Activated T-cell treated with anti-CD3 and anti-CD28 coated beads, Interleukin-2, amount 50 U/mL, for 1 hour (primary cell): ENCODE measurements at places on chromosomes 11 and 22.

DNA sequence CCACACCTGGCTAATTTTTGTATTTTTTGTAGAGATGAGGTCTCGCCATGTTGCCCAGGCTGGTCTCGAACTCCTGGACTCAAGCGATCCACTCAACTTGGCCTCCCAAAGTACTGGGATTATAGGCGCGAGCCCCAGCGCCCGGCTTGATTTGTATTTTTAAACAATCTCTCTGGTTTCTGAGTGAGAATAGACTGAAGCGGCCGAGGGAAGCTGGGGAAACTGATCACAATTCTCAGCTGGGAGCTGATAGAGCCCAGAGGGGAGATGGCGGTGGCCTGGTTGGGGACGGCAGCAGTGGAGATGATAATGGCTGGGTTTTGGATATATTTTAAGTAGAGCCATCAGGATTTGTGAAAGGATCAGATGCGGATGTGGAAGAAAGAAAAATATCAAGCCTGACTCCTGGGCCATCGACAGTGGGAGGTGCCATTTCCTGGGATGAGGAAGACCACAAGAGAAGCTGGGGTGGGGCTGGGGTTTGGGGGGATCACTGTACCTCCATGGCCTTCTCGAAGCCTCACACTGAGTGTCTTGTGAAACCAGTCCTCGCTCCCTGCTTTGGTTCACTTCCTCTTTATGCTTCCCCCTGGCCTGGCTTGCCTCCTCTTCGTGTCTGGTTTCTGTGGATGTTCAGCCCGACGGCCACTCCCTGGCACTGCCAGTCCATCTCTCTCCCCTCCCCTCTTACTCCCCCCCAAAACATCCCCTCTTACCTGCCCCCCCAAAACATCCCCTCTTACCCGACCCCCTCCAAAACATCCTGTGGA lies 51.9 kb downstream of the IGLL1 start:
- no peak for DNase-seq

DNA sequence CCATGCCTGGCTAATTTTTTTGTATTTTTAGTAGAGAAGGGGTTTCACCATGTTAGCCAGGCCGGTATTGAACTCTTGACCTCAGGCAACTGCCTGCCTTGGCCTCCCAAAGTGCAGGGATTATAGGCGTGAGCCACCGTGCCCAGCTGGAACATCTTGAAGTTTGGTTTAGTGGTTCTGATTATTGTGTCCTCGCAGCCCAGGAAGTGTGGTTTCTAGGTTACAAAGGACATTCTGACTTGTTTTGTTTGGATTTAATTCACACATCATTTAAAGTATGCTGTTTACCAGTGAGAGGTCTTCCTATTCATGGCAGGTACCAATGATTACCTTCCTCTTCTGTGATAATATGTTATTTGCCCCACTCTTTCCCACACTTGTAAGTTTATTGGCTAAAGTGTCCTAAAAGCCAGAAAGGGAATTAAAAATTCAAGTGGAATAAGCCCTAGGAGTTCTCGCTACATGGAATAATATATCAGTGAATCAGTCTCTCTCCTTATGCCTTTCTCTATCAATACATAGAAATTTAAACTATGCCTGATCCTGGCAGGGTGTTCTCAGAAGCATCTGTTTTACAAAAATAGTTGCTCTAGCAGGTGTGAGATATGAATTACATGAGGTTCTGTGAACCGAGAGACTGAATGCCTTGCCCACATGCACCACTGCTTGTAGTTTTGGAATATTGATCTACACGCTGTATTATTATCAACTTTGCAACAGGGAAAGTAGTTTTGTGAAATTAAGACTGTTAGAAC lies 263.1 kb downstream of the DDX10 start:
- no peak for DNase-seq

DNA sequence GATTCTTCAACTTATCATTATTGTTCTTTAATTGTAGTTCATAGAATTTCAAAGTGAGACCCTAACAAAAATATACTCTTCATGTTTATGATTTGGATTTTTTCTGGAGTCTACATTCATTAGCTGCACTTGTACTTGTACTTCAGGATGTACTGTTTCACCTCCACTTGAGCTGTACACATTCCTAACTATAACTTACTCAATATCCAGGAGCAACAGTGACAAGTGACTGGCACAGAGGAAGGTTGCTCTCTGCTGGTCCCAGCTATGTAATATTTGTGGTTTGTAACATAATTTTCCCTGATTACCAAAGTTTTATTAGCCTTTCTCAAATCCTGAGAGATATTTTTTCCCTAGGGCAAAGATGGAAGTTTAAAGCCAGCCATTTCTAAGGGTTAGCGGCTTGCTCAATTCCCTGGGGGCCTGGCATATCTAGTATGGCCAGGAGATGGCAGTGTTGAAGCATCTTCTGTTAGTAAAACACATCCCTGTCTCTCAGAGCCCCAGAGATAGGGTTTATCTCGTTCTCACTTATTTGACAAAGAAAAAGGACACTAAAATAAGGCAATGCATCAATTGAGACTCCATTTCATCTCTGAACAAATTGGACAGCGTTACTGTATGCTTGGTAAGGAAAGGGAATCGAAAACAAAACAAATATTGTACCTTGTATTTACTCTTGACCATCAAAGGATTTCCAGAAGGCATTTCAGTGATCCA lies 14.2 kb downstream of the OR52A5 start:
- peak; percentile 38 for DNase-seq

- DNase-seq: no peak
Observed at GRCh38 chr22:48407256-48407955, 1420.3 kb downstream of the BRD1 start.

DNA sequence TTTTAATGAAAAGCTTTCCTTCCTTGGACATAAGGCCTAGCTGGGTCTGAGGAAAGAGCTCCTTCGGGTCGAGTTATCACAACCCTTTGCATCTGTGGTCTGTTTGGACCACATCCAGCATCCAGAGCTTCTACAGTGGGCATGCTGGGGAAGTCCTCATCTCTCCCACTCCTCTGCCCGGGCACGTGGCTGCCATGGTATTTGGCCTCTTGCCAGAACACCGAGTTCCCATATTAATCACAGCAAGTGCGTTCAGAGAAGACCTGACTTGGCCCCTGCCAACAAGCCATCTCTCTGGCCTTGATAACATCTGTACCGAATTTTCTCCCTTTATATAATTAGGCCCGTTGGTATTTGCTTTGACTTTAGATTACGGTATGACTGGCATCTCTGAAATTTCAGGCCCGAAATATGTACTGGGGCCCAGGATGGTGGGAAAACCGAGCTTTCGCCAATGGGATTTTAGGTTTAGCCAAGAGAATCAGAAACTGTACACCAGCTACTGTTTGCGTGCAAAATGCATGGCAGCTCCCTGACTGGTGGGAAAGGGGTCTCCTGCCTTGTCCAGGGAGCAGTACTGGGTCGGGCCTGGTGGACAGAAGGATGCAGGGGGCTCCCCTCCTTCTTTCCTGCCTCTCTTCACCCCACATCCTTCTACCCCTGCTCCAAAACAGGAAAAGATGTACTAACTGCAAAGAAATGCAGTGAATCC lies 90.0 kb downstream of the MICAL2 start:
- no peak for DNase-seq

- peak; percentile 50 for DNase-seq
Observed at GRCh38 chr11:68312780-68313573, 586 bp downstream of the LRP5 start.

DNA sequence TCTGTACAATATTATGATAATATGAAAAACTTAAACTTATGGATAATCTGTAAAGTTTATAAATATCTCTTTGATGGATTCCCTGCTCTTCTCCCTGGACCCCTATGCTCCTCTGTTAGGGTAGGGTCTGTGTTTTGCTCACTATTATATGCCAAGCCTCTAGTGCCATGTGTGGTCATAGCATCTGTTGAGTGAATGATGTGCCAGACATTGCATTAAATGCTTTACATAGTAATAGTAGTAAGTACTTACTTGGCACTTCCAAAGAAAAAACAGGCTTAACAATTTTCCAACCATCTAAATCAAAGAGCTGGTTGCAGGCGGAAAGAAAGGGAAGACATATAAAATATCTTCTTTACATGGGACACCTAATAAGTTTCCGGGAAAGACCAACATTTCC lies 46.8 kb downstream of the LGR4 start:
- no peak for DNase-seq

- no peak for DNase-seq
Observed at GRCh38 chr11:124748481-124749343, 3.3 kb downstream of the VSIG2 start.

- DNase-seq: no peak
Observed at GRCh38 chr11:6387811-6388599, 2.3 kb upstream of the SMPD1 start.
